ENCODE measurements at places on chromosomes 4 and X.

DNA sequence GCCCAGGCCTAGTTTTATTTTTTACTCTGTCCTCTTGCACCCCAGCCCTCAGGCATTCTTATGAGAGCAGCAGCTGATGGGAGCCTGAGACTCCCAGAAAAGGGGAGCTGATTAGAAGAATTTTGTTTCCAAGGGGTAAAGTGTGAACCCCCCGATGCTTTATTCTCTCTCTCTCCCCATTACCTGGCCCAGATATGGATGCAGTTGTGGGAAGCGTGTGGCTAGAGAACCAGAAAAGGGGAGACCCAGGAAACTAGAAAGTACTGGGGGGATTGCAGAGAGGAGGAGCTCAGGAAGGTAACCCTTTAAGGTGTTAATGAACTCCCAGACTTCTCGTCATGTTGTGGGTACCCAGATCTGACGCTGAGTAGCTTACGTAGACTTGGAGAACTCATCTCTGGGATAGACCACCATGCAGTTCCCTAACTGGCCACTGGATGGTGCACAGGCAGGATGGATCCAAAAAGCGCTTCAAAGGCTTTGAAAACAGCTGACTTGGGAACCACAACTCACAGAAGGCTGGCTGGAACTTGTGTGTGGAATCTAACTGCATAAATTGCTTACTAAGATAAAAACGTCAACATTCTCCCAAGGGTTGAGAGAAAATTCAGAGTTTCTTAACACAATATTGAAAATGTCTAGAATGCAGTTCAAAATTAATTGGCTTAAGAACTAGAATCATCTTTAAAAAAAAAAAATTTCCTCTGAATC, 64.7 kb downstream of the TBC1D14 start:
- peak; percentile 49 for DNase-seq

DNA sequence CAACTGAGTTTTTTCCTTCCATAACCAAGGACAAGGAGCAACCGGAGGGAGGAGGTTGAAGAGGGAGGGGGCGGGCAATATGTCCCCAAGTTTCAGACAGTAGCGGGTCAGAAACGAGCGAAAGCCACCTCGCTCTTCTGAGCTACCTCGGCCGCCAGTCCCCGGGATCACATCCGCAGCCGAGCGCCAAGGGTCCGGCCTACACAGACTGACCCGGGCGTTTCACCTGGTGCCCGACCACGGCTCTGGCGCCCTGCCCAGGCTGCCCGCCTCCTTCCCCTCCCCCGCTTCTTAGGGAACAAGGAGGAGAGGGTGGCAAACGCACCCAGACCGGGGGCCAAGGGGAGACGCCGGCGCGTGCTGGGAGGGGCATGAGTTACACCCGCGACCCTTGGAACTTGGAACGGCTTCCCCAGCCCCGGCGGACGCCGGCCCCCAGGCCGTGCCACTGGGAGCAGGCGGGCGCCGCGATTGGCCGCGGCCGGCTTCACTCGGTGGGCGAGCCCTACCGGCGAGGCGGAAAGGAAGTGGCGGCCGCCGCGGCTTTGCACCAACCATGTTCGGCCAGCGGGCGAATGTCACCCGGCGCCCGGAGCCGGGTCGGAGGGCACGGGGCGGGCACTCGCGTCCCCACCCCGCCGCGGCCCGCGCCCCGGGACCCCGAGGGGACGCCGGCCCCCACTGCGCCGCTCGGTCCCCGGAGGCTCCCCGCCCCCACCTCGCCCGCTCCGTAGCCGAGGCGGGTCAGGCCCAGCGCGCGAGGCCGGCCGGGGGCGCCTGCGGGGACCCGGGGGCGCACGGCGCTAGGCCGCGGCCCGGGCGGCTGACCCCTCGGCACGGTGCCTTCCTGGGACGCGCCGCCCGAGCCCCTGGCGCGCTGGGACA, 1.5 kb downstream of the IRF2 start:
- DNase-seq, result no peak

- no peak for DNase-seq
These were observed 62.9 kb downstream of the ELOVL6 start for GRCh38 chr4:110135523-110135922.

- DNase-seq, result no peak
These were observed 213.8 kb upstream of the LDB2 start for GRCh38 chr4:17112292-17112659.

GRCh38 chrX:675955-676295, 45.3 kb downstream of the SHOX start:
- no peak for DNase-seq

- no peak for DNase-seq
These were observed 28.8 kb upstream of the GRIA3 start for GRCh38 chrX:123155327-123155726.

Measured in NCI-H1694 (cell line).